GM12878 (cell line): ENCODE measurements at places on chromosomes 6 and 20.

DNA sequence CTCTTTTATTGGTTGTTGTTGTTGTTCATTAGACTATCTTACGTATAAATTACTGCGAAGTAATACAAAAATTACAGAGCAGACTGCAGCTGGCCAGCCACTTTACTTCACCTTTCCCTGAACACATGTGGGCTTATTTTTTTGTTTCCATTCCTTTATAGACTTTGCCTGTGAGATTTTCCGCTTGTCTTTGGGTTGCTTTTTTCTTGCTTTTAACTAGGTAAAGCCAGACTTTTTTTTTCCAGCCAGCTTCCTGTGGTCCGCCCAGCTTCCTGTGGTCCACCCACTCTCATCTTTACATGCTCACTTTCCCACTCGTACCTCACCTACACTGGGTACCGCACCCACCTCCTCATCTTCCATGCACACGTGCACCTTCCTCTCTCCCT, 79.0 kb downstream of the IPCEF1 start:
- DNase-seq: no peak

DNA sequence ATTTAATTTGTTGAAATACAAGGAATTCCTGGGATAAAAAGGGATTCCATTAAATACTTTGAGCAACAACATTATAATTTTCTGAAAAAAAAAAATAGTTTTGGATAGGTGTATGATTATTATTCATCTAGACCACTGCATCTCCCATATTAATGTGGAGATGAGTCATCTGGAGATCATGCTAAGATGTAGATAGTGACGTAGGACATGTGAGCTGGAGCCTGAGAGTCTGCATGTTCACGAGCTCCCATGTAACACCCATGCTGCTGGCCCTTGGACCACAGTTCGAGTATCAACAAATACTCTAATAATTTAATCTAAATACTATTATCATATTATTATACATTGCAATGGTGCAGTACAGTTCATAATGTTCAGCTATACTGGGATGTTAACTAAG, 91.6 kb downstream of the EPM2A start:
- DNase-seq: no peak

- DNase-seq: no peak
Observed at GRCh38 chr20:7843613-7844012, 96.6 kb downstream of the HAO1 start.

GRCh38 chr20:62143081-62143956, at the start of the genes PSMA7 and SS18L1:
PSMA7 (minus strand) TSS chr20:62143394; CDS start chr20:62143303, 91 bp downstream.
SS18L1 (plus strand) TSS chr20:62143769; CDS start chr20:62143821, 52 bp downstream.
- no peak for DNase-seq

DNA sequence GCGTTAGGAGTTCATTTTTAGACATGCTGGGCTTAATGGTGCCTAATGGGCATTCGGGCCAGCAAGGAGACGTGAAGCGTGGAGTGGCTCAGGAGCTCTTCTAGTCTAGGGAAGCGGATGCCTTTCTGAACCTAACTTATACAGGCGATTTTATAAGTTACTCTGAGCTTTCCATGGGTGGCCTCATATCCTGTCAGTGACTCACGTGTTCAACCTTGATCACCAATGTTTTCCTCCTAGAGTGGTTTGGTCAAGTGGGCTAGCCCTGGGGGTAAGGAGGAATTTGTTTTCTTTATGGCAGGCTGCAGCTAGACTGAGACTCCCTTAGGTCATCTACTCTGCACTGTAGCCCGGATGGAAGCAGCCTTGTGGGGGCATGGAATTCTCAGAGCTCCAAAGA, 52.1 kb downstream of the PLAGL1 start:
- DNase-seq: no peak

DNA sequence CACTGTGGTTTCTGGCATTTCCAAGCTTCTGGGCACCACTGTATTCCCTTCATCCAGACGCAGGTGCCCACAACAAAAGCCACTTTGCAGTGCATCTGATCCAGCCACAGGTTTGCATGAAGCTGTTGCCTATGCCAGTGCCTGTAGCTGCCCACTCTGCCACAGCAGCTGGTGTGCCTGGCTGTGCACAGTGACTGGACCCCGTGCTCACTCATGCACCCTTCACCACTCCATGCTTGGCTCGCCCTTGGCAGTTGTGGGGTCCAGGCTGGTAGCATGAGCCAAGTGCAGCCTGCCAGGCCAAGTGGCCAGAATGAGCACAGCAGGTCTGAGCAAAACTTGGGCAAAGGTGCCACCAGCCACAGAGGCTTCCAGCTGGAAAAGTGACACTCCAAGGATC, 42.7 kb downstream of the SEL1L2 start:
- DNase-seq: no peak

- DNase-seq: no peak
Observed at GRCh38 chr20:1086277-1087213, 31.9 kb upstream of the PSMF1 start.

DNA sequence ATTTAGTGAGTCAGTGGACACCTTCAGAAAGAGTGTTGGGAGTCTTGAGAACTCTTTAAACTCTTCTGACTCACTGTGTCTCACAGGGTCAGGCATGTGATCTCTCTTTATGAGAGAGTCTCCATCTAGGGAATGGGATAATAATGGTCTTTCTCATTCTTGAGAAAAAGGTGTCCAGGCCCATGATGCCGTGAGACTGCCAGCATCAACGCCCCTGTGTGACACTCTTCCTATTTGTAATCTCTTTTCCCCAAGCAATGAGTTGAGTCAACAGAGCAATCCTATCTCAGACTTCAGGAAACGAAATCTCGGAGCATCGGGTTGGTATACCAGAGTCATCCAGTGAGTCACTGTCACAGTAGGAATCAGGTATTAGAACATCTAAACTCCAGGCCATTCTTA, 82.3 kb upstream of the BMP2 start:
- no peak for DNase-seq

DNA sequence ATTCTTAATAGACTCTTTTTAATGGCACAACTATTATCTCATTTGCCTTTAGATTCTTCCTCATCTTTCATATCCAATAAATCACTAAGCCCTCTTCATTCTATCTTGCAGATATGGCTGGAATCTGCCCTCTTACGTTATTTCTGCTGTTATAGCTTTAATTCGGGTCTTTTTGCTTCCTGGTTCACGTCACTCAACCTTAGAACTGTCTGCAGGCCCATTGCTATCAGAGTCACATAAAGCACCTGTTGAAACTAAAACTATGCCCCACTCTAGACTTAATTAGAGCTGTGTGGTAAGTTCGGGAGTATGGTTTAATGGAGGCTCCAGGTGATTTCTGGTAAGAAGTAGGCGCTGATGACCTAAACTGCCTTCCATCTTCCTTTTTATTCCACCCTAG, 988 bp downstream of the QRSL1 start:
- no peak for DNase-seq

DNA sequence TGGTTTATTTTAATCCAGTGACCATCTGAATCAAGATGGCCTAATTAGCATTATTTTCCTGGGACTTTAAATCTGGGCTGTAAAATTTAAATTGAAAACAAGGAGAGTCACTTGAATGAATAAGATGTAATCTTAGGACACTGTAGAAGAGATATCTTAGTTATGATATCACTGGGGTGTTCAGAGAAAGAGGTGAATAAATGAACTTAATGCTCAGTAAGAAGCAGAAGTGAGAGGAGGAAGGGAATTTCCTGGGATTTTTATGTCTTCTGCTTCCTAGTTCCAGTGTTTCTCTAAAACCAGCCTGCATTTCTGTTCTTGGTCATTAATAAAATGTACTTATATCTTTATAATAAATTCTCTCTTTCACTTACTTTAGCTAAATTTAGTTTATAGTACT, 136.8 kb upstream of the PTPRK start:
- DNase-seq: no peak

DNA sequence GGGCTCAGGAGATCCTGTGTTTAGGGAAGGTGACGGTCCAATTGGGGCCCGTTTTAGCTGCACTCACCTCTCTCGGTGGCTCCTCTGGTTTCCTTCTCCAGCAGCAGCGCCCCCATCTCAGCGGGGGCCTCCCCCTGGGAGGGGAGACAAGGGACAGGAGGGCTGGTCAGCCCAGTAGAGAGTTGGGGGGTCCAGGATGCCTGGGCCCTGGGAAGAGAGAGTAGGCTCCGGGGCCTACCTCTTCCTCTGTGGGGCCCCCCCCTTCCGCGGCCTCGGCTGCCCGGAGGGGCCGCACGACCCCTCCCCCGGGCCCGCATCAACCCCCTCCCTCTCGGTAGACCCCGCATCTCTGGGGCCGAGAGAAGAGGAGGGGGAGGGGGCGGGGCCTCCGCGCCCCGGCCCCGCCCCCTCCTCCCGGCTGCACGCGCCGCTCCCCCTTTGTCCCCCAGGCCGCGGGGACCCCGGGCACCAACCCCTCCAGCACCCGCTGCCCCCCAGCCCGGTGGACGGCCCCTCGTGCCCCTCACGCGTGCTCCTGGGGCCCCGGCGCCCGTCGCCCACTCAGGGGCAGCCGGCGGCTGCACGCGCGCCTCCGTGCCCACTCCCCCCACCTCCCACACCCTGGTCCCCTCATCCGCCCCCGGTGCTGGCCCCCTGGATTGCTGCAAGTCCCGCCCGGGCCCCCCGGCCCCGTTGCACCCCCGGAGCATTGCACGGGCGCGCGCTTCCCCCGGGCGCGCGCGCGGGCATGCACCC, 464 bp downstream of the EHMT2 start:
- DNase-seq: no peak

DNA sequence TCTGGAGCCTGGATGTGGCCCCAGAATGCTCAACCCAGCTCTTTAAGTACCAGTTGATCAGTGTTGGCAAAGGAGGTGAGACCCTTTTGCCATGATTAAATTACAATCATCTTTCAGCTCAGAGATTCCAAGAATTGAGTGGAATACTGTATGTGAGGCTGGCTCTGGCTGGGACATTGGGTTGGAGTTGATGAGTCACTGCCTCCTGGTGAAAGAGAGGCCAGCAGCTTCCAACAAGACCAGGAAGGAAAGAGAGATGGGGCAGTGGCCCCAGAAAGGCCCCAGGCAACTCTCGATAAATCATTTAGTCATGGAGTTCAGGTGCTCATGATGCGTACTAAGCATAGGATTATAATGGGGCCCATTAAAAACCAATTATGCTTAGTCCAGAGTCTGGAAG, 2.1 kb downstream of the TGM6 start:
- no peak for DNase-seq

DNA sequence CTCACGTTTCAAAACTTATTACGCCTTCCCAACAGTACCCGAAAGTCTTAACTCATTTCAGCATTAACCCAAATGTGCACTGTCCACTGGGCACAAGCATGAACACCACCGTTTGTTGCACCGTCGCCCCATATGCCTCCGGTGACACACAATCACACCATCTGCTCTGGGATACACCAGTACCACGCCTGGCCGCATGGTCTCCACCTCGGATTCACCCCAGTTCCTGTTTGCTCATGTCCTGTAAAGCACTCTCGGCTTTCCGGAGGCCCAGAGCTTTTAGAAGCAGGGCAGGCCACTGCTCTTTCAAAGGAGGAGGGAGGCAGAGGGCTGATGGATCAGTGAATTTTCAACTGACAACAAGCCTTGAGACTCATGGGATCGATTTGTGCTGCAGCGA, 1570.0 kb upstream of the DEFB115 start:
- no peak for DNase-seq

DNA sequence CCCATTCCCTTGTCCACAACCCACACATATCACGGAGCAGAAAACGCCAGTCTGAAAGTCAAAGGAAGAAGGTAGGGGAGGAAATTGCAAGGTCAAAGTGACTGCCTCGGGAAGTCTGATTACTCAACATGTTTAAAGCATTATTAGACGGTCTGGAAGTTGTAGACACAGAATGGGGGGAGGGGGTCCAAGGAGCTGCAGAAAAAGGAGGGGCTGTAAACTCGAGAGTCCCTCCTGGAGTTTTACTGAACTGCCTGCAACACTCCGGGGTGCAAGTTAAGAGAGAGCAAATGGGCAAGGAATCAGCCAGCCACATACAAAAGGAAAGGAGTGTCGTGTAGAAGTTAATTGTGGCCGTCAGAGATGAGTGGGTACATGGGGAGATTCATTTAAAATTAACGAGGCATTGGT, 417.7 kb upstream of the JARID2 start:
- DNase-seq: no peak

- no peak for DNase-seq
Observed at GRCh38 chr20:32877507-32877906, 18.8 kb downstream of the EFCAB8 start.

DNA sequence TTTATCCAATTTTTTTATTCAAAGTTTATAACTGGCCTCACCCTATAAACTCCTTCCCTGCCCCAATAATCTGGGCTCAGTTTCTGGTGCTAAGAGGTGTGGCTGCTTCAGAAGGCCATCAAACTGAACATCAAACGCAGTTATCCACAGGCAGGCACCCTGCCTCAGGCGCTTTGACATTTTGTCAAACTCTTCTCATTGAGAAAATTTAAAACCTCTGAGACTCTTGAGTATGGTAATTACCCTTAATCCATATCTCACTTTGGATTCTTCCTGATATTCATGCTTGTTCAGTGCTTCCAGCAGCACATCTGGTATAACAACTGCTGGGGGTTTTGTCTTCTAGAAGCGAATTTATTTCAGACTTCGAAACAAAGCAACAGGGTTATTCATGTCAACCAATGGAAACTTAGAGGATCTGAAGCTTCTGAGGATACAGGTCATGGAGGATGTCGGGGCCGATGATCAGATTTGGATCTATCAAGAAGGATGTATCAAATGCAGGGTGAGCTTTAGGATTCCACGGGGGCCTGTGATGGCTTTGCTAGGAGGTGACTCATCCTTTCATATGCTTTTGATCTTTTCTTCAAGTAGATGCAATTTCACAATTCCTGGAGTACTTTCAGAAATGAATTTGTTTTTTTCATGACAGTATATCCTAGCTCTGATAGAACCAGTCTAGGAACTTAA, 68.2 kb downstream of the RTN4IP1 start:
- DNase-seq: no peak

GRCh38 chr6:133542056-133542821, 301.1 kb downstream of the EYA4 start:
- no peak for DNase-seq

- no peak for DNase-seq
Observed at GRCh38 chr6:163991321-163991720, 576.8 kb downstream of the QKI start.

DNA sequence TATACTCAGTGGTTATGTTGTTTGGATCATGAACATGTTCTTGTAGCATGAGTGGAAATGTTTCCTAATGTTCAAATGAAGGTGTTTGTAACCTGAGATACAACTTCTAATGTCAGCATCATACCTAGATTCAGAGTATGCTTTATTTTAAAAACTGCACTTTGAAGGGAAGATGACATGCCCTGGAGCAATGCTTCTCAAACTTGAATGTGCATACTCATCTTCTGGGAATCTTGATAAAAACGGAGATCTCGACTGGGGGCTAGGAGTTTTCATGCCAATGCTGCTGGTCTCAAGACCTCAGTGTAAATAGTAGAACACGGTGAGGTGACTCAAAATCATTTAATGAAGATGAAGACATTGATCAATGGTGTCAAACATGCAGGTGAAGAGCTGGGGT, 440.0 kb upstream of the NOX3 start:
- no peak for DNase-seq

DNA sequence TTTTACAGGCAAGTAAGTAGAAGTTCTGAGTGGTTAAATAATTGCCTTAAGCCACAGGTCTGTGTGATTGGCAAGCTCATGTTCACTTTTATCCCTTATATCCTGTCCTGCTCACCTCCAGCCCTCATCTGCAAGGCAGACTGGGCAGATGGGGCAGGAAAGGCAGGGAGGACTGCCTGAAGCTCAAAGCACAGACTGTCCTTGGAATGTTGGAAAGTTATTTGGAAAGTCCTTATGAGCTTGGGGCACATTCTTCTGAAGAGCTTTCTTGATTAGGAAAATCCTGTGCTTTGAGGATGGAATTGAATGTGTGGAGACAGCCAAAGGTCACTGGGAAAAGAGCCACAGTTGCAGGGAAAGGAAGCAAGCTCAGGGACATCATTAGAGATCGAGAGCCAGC, 48.9 kb upstream of the STK35 start:
- no peak for DNase-seq

- no peak for DNase-seq
Observed at GRCh38 chr20:36745234-36745926, 510 bp downstream of the NDRG3 start.
